Stimulated activated CD8-positive, alpha-beta memory T cell treated with anti-CD3 and anti-CD28 coated beads, Interleukin-4, amount 100 ng/mL, for 1 hour (primary cell): ENCODE measurements at places on chromosomes 11 and 22.

DNA sequence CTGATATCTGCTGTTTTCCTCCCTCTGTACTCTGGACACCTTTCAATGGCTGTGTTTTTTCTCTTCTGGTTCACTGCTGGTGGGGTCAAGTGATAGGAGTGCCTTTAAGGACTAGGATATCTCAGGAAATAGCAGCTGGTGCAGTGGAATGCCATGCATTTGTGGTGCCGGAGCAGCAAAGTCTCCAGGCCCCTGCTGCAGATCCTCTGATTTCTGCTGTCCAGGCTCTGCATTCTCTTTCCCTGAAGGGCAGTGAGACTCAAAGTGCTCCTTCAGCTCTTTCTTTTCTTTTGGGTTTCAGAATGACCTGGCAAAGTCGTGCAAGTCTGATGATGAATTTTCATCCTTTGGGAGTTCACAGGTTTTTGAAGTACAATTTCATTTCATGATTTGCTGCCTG is 774.3 kb downstream of the FAM181B start:
- DNase-seq = no peak

DNA sequence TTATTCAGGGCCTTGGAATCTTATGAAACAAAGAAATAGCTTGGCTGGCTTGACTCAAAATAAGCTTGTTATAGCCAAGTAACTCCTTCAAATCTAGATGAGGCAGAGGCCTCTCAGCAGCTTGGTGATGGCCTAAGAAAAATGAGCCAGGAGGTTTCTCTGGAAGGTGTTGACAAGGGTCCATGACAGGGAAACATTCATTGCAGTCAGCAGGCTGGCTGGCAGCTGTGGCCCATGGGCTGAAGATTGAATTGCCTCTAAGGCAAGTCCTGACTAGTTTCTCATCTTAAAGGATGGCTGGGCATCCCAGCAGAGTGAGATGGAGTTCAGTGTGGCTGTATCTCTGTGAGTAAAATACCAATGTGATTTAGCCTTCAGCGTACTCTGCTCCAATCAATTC is 441.0 kb downstream of the NELL1 start:
- DNase-seq = no peak

DNA sequence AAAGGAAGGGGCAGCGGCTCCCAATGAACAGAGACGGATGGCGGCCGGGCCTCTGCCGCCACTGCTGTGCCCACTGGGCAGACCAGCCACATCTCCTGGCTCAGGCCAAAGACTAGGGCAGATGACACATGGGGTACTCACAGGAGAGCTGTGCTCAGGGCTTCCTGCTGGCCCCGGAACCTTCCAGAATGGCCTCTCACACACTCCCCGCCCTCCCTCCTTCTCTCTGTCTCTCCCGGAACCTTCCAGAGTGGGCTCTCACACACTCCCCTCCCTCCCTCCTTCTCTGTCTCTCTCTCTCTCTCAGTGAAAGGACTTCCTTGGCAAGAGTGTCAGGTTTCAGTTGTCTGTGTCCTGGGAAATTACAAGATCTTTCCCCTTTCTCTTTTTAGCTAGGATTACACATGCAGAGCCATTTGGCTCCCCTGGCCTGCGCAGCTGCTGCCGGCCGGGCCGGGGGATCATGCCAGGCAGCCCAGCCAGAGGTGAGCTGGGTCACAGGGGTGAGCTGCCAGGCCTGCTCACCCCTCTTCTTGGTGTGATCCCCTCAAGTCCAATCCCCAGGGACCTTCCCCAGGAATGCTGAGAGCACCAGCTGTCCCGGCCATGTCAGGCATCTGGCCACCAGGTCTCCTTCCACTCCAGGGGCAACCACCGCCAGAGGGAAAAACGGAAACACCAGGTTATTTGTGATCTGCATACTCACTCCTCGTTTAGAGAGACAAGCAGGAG is 45.3 kb upstream of the ADA2 start:
- DNase-seq = no peak

GRCh38 chr11:134630861-134631260 is 218.8 kb upstream of the B3GAT1 start:
- no peak for DNase-seq

DNA sequence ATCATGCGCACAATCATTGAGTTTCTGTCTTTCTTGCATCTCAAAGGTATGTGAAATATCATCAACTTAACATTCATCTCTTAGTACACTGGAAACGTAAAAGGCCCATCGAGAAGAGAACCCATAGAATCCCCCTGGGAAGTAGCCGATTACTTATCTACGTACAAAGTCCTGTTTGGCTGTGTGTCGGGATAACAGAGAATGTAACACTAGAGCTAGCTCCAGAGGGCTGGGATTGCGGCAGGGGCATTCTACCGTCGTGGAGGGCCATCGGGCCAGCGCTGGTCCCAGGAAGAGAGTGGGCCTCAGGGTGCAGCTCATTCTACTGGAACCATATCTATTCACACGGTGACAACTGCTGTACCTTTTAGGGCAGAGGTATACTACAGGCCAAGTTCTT is 4.5 kb downstream of the GAL start:
- no peak for DNase-seq

- no peak for DNase-seq
Observed at GRCh38 chr22:32994898-32995297, 63.3 kb downstream of the SYN3 start.
